ENCODE measurements at places on chromosomes 13 and 19. TPM values are rescaled to one million over a fixed set of nuclear protein-coding genes. Genes with fewer than 3 reads are reported as not detected.

GRCh38 chr13:59279028-59279427 is 884.7 kb downstream of the DIAPH3 start:
- peaks cover under 1% of the 10 kb centered on the region for H3K27me3 ChIP-seq
- no peaks in the 10 kb centered on the region for H3K36me3 ChIP-seq
- no peak overlapping the region for H3K4me3 ChIP-seq
- H3K4me1 ChIP-seq: no peaks in the 10 kb centered on the region

The S1PR4 gene
- not detected for total RNA-seq

The CEACAM7 gene
- total RNA-seq: 9.0 TPM

GRCh38 chr19:13747098-13747453 is 17.2 kb upstream of the MRI1 start:
- H3K27ac ChIP-seq: no peak overlapping the region
- no peaks in the 10 kb centered on the region for H3K27me3 ChIP-seq
- peaks cover 12% of the 10 kb centered on the region for H3K4me1 ChIP-seq
- H3K36me3 ChIP-seq: peaks cover 46% of the 10 kb centered on the region

- no peak for DNase-seq
- no peak overlapping the region for H3K27ac ChIP-seq
- no peaks in the 10 kb centered on the region for H3K4me1 ChIP-seq
These were observed 2.2 kb downstream of the C13orf46 start for GRCh38 chr13:113971471-113972231.

DNA sequence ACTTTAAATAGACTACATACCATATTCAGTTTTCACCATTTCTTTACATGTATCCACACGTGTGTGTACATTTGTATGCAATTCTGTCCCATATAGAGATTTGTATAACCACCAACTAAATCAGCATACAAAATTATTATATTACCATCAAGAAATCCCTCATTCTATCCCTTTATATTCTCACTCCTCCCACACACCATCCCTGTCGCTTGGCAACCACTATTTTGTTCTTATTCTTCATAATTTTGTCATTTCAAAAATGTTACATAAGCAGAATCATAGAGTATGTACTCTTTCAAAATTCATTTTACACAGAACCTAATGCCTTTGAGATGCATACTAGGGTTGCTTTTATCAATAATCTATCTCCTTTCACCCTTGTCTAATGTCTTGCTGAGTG is 740.5 kb downstream of the SLITRK5 start:
- H3K36me3 ChIP-seq: no peaks in the 10 kb centered on the region
- no peak overlapping the region for H3K27ac ChIP-seq
- H3K4me3 ChIP-seq: no peak overlapping the region
- H3K27me3 ChIP-seq: no peaks in the 10 kb centered on the region

DNA sequence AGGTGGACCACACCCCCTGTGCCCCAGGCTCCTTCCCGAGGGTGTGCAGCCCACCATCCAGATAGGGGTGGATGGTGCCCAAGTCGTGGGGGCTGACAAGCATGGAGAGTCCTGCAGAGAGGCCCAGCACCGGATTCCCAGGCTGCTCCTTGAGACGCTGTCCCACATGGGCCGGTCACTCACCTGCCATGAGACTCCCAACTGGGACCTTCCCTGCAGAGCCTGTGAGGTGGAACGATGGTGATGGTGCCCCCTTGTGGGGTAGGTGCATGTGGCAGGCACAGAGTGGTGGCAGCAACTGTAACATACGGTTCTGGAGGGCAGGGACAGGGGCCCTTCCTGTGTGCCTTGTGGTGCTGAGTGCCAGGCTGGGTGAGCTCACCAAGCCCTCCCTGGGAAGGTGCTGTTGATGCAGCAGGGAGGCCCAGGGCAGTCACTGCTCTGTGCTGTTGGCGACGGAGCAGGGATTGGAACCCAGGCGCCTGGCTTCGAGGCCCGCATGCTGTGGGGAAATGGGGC is 33.1 kb downstream of the PPP1R37 start:
- peaks cover 25% of the 10 kb centered on the region for H3K36me3 ChIP-seq
- H3K4me3 ChIP-seq: no peak overlapping the region
- peaks cover 63% of the 10 kb centered on the region for H3K4me1 ChIP-seq
- peak; percentile 92 for DNase-seq

GRCh38 chr13:47826471-47826870 is 174.6 kb downstream of the SUCLA2 start:
- no peak overlapping the region for H3K27ac ChIP-seq
- no peak for DNase-seq
- no peaks in the 10 kb centered on the region for H3K4me1 ChIP-seq
- no peak overlapping the region for H3K4me3 ChIP-seq
- H3K27me3 ChIP-seq: no peaks in the 10 kb centered on the region

The TLE2 gene
- total RNA-seq: 9.3 TPM

The SPACA4 gene
- total RNA-seq: not detected

- H3K4me3 ChIP-seq: no peak overlapping the region
- no peaks in the 10 kb centered on the region for H3K27me3 ChIP-seq
- H3K4me1 ChIP-seq: no peaks in the 10 kb centered on the region
- no peaks in the 10 kb centered on the region for H3K36me3 ChIP-seq
- no peak for DNase-seq
These were observed 29.9 kb upstream of the TUBGCP3 start for GRCh38 chr13:112617754-112618375.

The IER2 gene
- total RNA-seq: 96.3 TPM

DNA sequence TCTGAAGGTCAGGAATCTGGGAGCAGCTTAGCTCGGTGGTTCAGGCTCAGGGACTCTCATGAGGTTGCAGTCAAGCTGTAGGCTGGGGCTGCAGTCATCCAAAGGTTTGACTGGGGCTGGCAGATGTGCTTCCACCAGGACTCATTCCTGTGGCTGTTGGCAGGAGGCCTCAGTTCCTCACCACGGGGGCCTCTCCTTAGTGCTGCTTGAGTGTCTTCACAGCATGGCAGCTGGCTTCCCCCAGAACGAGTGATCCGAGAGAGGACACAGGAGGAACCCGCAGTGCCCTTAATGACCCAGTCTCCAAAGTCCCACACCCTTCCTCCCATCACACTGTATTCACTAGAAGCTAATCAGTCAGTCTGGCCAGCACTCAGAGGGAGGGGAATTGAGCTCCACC is 38.7 kb upstream of the EHD2 start:
- H3K27ac ChIP-seq: no peak overlapping the region

GRCh38 chr13:50690006-50690405 is 153.5 kb downstream of the DLEU7 start:
- no peak overlapping the region for H3K4me3 ChIP-seq
- H3K36me3 ChIP-seq: no peaks in the 10 kb centered on the region
- no peak for DNase-seq
- H3K27ac ChIP-seq: no peak overlapping the region
- no peaks in the 10 kb centered on the region for H3K4me1 ChIP-seq

The ZFR2 gene
- not detected for total RNA-seq

DNA sequence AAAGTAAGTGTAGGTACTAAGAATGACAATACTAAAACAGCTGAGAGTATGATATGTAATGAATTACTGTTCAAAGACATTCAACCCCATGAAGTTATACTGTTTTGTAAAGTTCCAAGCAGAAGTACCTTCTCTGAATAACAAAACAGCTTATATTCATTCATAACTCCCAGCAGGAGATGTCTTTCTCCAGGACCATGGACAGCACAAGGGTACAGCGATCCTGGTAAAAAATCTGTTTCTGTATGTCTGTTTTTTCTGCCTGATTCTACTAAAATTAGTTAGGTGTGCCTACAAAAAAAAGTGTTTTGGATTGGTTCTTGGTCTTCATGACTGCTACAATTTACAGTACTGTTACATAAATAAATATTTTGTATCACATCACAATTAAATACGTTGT is 172.5 kb upstream of the SLITRK5 start:
- DNase-seq: no peak
- H3K4me3 ChIP-seq: no peak overlapping the region
- no peak overlapping the region for H3K27ac ChIP-seq
- H3K27me3 ChIP-seq: no peaks in the 10 kb centered on the region
- H3K36me3 ChIP-seq: no peaks in the 10 kb centered on the region
- H3K4me1 ChIP-seq: no peaks in the 10 kb centered on the region

DNA sequence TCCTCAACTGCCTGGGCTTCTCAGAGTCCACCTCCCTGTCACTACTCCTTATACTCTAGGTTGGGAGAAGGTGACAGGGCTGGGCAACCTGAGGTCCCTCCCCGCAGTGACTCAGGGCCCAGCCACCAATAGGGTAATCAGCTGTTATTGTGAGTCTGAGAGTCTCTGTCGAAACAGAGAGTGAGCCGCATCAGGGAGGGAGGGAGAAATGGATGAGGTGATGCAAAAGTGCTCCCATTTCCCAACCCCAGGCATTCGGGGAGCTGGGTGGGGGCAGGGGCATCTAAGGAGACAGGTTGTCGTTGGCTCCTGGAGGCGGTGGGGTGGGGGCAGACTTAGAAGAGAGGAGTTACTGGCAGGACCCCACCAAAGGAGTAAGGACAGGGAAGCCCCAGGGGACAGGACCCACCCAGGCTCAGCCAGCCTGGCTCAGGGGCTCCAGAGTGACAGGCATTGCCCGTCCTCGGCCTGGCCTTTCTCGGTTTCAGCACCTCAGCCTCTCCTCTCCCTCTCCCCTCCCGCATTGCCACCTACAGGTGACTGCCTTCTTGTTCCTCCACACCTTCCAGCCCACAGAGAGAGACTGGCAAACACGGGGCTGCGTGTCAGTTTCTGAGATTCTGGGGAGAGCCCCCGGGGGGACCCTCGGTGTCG is at the start of gene DMKN:
Gene DMKN, minus strand, starts transcription at position 22 of the 654 bp plus-strand sequence. CDS start 174 bp downstream, outside the sequence.
- H3K4me1 ChIP-seq: peaks cover 14% of the 10 kb centered on the region
- no peak within 1 kb of the TSS for H3K27ac ChIP-seq
- H3K27me3 ChIP-seq: peaks cover 32% of the 10 kb centered on the region
- peak within 1 kb of the TSS; percentile 1 for H3K4me3 ChIP-seq
- H3K36me3 ChIP-seq: peaks cover 22% of the 10 kb centered on the region
- peak; percentile 54 for DNase-seq

GRCh38 chr13:90696656-90697055 is 650.8 kb upstream of the MIR17HG start:
- no peaks in the 10 kb centered on the region for H3K4me1 ChIP-seq
- no peaks in the 10 kb centered on the region for H3K27me3 ChIP-seq
- H3K4me3 ChIP-seq: no peak overlapping the region

DNA sequence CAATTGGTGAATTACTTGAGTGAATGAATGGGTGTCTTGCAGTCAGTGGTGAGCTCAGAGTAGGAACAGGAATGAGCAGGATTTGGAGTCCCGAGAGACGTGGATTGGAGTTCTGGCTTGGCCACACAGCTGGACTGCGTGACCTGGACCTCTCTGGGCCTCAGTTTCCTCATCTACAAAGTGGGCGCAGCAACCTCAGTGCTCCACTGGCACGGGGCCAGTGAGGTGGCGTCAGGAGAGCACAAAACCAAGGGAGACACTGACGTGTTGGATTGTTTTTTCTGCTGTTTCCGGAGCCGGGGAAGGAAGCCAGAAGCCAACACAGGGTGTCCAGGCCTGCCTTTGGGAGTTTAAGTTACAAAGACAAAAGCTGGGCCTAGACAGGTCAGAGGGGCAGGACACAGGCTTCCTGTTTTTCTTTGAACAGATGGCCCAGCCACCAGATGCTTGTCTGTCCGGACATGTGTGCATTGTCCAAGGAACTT is 6.5 kb upstream of the DOCK6 start:
- H3K36me3 ChIP-seq: peaks cover 23% of the 10 kb centered on the region
- no peak overlapping the region for H3K4me3 ChIP-seq
- H3K4me1 ChIP-seq: peaks cover 35% of the 10 kb centered on the region
- no peak overlapping the region for H3K27ac ChIP-seq
- no peak for DNase-seq

- no peak overlapping the region for H3K27ac ChIP-seq
- no peak overlapping the region for H3K4me3 ChIP-seq
- H3K36me3 ChIP-seq: no peaks in the 10 kb centered on the region
- DNase-seq: no peak
- H3K4me1 ChIP-seq: peaks cover 11% of the 10 kb centered on the region
- H3K27me3 ChIP-seq: peaks cover 43% of the 10 kb centered on the region
These were observed 840 bp upstream of the LILRA4 start for GRCh38 chr19:54339646-54340358.

DNA sequence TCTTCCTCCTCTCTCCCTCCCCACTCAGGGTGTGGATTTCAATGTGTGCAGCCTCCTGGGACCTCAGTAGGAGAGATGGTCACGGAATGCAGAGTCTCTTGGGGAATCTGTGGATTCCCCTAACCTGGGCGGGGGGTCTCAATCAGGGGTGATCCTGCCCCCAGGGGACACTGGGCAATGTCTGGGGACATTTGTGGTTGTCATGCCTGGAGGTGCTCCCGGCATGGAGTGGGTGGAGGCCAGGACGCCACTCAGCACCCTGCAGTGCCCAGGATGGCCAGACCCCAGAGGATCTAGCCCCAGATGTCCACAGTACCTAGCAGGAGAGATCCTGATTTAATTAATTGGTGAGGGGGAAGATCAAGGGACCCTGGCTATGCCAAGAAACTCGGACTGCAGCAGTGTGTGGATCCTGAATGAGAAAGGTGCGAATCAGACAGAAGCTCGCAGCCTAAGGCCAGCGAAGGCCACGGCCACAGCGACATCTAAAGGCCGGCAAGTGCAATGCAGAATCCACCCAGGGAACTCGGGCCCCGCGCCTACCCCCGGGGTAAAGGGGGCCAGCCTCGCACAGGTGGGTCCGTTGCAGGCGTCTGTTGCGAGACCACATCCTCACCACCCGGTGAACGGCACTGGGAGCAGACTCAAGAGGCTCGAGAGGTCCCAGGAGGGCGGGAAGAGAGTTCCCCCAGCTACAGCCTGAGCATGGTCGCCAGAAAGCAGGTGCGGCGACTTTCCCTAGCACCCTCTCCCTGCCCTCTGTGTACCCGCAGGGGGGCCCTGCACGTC is 88.8 kb downstream of the GNG7 start:
- H3K36me3 ChIP-seq: peaks cover 5% of the 10 kb centered on the region
- H3K27ac ChIP-seq: no peak overlapping the region
- H3K27me3 ChIP-seq: no peaks in the 10 kb centered on the region
- DNase-seq: peak; percentile 49

The CGB3 gene
- total RNA-seq: 1.1 TPM

The UGGT2 gene
- total RNA-seq: 12.1 TPM

The HPN gene
- total RNA-seq: 2.2 TPM

GRCh38 chr13:98199480-98199879 is 22.4 kb upstream of the RNF113B start:
- no peak for DNase-seq
- no peak overlapping the region for H3K27ac ChIP-seq
- no peak overlapping the region for H3K4me3 ChIP-seq
- no peaks in the 10 kb centered on the region for H3K36me3 ChIP-seq

The ZNF491 gene
- total RNA-seq: 0.92 TPM

DNA sequence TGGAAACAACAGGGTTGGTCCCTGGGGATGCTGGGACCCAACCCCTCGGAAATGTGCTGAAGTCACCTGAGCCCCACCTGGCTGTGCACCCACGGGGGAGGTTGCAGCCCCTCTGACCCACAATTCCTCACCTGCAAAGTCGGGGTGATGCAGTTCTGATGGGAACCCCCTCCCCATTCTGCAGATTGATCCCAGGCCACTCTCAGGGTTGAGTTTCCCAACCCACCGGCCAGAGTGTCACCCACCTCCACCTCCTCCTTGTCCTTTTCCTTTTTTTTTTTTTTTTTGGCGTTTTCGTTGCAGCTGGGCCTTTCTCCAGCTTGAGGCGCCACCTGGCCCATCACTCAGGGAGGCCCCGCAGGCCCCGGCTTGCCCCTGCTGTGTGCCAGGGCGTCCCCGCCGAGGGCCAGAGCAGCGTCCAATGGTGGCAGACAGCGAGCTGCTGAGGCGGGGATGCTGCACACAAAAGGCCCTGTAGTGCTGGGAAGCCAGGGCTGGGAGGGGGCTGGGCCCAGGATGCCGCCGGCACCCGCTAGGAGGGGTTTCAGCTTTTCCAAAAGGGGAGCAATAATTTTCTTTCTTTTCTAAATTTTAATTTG is 4.6 kb downstream of the PIK3R2 start:
- DNase-seq: no peak
- peaks cover 20% of the 10 kb centered on the region for H3K4me1 ChIP-seq
- no peak overlapping the region for H3K27ac ChIP-seq
- H3K36me3 ChIP-seq: peaks cover 40% of the 10 kb centered on the region
- H3K27me3 ChIP-seq: no peaks in the 10 kb centered on the region
